ENCODE measurements at places on chromosomes 6 and 20. TPM values are rescaled to one million over a fixed set of nuclear protein-coding genes. Genes with fewer than 3 reads are reported as not detected.

RNF182 gene
- 0.26 TPM for total RNA-seq

MUC22 gene
- total RNA-seq: not detected

MATN4 gene
- total RNA-seq: not detected

MTRF1L gene
- total RNA-seq: 19.0 TPM

SSTR4 gene
- total RNA-seq: not detected

CALHM4 gene
- not detected for total RNA-seq

EPHA7 gene
- total RNA-seq: 0.18 TPM

TRMT6 gene
- 16.3 TPM for total RNA-seq

C20orf202 gene
- total RNA-seq: not detected

SOX18 gene
- 0.89 TPM for total RNA-seq
